ENCODE measurements at places on chromosomes 7 and 10.
A peak's percentile ranks its signal among the peaks of the same experiment; 100 is the strongest.

DNA sequence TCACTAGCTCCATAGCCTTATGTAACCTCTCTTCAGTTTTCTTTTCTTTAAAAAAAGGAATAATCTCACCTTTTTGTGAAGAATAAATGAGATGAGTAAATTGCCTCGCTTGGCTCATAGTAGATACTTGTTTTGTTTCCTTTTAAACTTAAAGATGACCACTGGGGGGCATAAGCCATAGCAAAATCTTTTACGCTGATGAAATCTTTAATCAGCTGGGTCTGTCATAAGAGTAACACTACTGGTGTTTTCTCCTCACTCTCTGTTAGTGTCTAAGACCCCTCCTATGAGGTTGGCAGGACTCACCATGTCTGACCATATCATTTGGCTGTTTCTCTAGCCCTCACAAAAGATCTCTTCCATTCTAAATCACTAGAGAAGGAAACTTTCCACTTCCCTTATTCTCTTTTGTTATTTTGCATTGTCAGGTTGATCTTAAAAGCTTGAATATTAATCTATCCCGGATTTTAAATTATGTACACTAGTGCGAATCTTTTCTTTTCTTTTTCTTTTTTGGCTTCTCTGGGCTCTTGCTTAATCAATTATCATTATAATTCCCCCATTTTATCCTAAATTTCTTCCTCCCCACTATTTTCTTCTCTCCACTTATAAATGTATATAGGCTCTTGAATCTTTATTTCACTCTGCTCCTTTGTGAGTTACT is 12.5 kb downstream of the STAG3 start:
- peak; percentile 72 for DNase-seq

GRCh38 chr10:66762218-66762729 is 163.6 kb upstream of the LRRTM3 start:
- no peak for DNase-seq

GRCh38 chr10:88194041-88194887 is 330.8 kb downstream of the PTEN start:
- DNase-seq = peak; percentile 60

- DNase-seq = no peak
Observed at GRCh38 chr7:34225193-34225592, 319.9 kb downstream of the BMPER start.

- peak; percentile 78 for DNase-seq
Observed at GRCh38 chr7:44477063-44477830, 13.2 kb downstream of the NUDCD3 start.

DNA sequence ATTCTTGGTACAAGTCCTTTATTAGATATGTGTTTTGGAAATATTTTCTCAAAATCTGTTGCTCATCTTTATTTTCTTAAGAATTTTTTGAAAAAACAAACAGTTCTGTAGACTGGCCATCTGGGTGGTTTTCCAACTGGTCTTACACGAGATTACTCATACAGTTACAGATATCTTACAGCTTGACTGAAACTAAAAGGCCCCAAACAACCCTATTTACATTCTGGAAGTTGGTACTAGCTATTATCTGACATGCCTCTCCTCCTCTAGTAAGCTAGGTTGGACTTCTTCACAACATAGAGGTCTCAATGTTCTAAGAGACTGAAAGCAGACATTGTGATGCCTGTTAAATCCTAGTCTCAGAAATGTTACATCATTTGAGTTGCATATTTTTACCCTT is 52.0 kb downstream of the ZNF22 start:
- no peak for DNase-seq

GRCh38 chr7:37089972-37090371 is 358.7 kb downstream of the ELMO1 start:
- no peak for DNase-seq

DNA sequence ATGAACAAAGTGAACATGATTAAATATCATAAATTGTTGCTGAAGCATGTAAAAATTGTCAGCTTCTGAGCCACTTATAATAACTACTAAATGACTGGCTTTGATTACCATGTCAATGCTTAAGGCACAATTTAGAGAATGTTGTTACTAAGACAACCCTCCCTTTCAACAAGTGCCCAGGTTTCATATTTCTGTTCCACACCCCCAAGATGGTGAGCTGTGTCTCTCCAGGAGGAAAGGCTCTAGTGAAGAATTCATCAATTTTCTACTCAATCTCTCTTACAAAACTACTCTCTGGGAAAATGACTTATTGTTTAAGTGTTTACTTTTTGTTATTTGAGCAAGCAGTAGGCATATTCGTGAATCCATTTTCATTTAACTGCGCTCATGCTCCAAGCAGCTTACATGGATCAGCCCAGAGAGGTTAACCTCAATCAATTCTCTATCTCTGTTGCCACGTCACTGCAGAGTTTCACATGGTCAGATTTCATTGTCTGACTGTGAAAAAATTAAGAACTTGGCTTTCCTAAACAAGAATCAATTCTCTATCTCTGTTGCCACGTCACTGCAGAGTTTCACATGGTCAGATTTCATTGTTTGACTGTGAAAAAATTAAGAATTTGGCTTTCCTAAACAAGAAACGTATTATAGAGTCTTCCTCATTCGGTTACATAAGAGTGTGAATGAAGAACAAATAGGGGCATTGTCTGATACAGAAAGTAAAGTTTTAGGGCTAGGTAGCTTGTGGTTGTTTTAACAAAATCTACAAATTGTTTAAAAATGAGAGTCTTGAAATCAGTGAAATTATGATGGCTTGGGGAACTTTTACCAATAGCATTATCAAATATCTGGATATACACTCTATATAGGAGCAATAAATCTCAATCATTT is 49.7 kb downstream of the CCDC71L start:
- no peak for DNase-seq

GRCh38 chr7:131370523-131370968 is 42.9 kb downstream of the MKLN1 start:
- peak; percentile 57 for DNase-seq

GRCh38 chr7:5234852-5235831 is 45.1 kb downstream of the WIPI2 start:
- DNase-seq = no peak

DNA sequence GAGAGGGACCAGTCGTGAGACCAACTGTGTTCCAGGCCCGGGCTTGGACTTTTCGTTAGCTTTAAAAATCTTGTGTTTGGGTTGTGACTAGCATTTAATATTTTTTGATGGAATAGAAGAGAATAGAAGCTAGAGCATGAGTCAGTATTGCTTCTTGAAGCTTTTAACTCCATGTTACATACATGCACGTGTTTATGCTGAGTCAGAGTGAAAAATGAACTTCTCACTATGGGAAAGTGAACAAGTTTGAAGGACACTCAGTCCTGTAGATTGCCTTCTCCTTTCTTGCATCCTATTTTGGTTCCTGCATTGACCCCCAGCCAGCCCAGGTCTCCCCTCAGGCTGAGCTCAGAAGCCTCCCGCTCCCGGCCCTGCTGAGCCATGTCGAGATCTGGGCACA is 31.8 kb downstream of the GHRHR start:
- DNase-seq = no peak

DNA sequence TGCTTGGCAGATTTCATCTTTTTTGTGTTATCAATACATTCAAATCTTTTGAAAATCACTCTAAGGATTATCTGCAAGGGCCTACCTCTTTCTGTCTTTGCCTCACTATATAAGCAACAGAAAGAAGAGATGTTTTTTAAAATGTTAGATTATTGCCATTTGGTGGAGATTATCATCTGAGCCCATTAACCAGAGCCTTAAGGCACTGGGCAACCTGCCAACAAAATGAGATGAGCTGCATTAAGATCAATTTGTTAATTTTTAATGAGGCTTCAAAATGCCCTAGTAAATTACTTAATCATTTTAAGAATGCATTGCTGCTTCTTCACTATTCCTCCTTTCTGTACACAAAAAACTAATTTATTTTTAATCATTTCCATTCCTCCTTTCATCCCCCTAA is 314.1 kb downstream of the SNX13 start:
- DNase-seq = no peak

GRCh38 chr10:299969-300368 is 164.7 kb downstream of the ZMYND11 start:
- DNase-seq = no peak

DNA sequence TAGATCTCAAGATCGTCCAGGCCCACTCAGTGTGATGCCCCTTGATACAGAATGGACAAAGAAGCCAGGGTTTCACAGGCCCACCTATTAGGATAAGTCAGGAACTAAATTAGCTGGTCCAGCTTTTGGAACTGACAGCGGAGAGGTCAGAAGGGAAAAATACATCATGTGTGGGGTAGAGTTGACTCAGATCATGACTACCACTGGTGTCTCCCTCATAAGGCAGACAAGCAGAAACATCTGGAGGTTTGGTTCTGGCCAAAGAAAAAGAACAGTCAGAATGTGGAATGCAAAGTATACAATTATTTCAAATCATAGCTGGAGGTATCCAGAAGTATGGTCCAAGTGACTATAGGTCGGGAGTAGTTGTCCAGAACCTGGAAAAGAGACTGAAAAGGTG is 621.1 kb upstream of the CELF2 start:
- DNase-seq = no peak

DNA sequence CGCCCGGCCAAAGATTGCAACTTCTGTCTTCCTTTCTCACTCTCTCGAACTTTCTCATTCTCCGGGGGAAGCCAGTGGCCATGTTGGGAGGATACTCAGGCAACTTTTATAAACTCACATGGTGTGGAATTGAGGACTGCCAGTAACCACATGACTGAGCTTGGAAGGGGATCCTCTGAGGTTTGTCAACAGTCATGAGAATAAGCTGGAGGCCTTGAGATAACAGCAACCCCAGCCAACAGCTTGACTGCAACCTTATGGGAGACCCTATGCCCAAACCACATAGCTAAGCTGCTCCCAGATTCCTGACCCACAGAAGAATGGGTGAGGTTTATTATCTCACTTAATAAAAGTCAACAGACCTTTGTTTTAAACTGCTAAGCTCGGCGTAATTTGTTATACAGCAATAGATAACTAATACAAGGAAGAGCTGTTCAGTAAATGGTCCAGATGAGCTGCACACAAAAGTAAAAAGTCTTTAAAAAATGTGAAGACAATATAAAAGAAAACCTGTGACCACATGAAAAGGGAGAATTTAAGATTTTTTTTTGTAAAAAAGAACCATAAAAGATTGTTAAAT is 9.6 kb downstream of the SYPL1 start:
- DNase-seq = no peak

- no peak for DNase-seq
Observed at GRCh38 chr7:80348223-80348622, 163.6 kb downstream of the GNAT3 start.

DNA sequence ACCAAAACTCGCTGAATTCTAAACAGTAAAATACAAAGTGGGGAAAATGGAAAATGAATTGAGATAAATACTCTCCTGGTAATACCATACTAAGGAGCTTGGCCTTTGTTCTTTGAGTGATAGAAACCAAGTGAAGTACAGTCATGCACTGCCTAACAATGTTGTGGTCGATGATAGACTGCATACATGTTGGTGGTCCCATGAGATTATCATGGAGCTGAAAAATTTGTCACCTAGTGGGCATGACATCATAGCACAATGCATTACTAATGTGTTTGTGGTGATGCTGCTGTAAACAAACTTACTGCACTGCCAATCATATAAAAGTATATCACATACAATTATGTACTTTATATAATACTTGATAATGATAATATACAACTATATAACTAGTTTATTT is 419.1 kb downstream of the ARL4A start:
- no peak for DNase-seq
